Glomerular endothelial cell (primary cell): ENCODE measurements at places on chromosomes 3 and 15. TPM values are rescaled to one million over a fixed set of nuclear protein-coding genes. Genes with fewer than 3 reads are reported as not detected.

- no peak for DNase-seq
Observed at GRCh38 chr15:95394186-95395067, 936.1 kb upstream of the NR2F2 start.

DNA sequence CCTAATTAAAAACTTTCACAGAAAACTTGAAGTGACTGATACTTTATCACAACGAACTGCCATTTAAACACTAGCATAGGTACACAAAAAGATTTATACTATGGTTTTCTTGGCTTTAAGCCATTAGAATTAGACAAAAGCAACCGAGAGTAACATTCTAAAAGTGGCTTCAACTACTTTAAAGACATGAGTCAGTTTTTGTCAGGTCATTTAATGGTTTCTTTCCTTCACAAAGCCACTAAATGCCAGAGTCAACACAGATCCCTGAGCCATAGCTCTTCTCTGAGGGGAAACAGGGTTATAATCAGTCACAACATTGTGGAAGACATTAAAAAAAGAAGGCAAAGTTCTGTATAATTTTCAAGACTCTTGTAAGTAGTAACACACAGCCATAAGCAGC, 54.6 kb downstream of the CAPN3 start:
- DNase-seq, result no peak

IFRD2 gene
- total RNA-seq, result 60.3 and 72.4 TPM in 2 replicates

DNA sequence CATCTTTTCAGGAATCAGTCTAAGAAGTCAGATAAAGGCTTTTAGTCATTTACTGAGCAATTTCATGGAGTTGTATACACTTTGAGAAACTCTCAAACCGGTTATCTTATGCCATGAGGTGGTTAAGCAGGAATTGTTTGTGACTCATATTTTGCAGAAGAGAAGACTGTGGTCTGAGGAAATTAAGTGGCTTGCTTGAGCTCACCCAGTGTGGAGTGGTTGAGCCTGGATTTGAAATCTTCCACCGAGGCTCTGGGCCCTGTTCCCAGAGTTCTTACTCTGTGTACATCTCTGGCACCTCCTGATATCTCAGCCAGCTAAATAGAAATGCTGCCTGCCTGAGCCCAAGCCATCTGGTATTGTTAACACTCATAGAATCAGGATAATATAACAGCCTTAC, 37.8 kb upstream of the BCL6 start:
- DNase-seq, result no peak

GBE1 gene
- total RNA-seq, result 43.9 and 50.4 TPM in 2 replicates

- DNase-seq, result no peak
Observed at GRCh38 chr15:65870889-65871533, 1.7 kb downstream of the RAB11A start.
